HAP-1 (cell line): ENCODE measurements at places on chromosomes 12 and 14.

DNA sequence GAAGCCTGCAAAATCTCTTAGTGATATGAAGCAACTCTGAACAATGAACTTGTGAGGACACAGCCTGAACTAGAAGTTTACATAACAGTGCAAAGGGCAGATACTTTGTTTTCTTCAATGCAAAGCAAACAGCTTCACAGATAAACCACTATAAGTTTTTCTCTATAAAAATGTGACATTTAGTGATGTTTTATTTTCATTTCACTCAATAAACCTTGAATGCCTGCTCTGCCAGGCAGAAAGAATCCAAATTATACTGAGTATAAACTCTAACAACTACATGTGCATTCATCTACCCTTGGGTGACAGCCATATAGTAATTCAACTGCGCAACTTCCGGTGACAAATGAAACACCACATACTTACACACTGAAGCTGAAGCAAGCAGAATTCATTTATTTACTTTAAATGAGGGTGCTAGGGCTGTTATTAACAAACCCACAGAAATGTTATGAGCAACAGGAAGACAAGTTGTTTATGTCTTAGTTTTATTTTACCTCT is 10.3 kb downstream of the DCP1B start:
- no peak for DNase-seq

DNA sequence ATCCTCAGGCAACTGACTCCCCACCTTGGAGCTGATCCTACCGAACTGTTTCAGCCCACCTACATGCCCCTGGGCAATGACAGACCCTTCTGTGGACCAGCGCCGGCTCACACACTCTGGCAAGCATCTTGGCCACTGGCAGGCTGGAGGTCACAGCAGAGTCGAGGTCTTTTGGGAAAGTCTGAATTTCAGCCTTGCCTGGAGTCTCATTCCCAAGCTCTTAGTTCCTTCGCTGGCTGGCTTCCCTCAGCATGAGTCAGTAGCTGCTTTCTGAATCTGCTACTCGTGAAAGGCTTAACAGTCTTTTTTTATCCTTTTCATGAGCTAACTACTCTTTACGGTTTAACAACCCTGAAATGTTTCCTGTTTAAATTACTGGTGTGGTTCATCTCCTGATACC is 44.5 kb downstream of the ASCL4 start:
- no peak for DNase-seq

DNA sequence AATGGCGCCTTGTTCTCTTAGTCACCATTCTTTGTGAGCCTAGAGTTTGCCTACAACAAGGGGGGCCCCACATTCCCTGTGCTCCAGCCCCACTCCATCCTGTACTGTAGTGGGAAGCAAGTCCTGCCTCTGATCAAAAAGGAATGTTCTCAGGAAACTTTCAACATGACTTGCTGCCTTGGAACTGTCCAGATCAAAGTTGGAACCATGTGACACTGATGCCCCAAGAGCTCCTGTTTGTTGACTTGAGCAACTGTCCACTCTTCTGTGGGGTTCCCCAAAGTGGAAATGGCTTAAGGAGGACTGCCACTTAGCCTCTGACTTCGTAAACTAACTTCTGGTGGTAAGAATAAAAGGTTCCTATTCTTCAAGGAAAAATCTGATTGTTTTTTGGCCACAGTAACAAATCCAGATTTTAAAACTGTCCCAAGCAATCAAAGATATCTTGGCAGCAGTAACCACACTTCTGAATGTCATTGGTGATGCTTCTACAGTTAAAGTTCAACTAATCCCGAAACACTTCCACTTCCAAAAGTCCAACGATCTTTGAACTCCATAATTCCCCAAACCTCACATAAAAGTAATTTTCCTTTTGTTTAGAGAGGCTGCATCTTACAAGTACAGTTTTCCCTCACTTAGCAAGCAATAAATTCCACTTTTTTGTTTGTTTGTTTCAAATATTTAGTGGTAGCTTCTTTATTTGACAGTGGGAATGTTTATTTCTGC is 67.2 kb downstream of the PAH start:
- DNase-seq, result no peak

GRCh38 chr12:88549929-88550328 is 30.3 kb downstream of the KITLG start:
- DNase-seq, result no peak

- DNase-seq, result no peak
Measured at GRCh38 chr12:42660117-42660516, 70.6 kb upstream of the PRICKLE1 start.

GRCh38 chr12:25200703-25201102 is 5.7 kb downstream of the ETFRF1 start:
- no peak for DNase-seq

DNA sequence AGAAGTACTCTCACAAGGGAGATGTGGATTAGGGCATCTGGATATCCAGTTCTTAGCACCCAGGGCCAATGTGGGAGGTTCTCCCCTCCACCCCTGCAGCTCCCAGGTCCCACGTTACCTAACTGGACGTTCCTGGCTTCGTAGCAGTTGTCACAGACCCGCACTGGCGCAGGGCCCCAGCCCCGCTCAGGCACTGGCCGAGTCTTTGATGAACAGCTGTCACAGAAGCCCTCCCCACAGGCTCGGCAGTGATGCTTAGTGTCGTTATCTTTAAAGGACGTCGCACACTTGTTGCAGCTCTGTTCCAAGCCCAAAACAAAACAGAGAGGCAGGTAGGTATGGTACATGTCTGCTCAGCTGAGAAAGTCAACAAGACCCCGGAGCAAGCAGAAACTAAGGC is 48.4 kb downstream of the DCAF4 start:
- no peak for DNase-seq

- no peak for DNase-seq
Measured at GRCh38 chr12:108116699-108117098, 12.4 kb upstream of the WSCD2 start.

DNA sequence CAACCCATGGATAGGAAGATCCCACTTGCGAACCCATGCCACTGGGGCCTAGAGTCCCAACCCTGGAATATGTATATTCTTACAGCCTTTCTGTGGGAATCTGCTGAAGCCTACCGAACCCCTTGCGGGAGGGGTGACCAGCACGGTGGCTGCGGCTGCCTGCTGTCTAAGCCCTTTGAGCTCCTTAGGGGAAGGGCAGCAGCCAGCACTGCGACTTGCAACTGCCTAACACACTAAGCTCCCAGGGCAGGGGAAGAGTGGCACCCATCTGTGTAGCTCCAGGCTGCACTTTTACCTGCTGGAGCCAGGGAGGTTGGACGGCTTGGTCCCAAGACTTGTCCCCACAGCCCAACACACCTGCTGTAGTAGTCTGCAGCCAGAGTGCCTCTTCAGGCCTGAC is 1968.7 kb upstream of the FLRT2 start:
- DNase-seq, result no peak

DNA sequence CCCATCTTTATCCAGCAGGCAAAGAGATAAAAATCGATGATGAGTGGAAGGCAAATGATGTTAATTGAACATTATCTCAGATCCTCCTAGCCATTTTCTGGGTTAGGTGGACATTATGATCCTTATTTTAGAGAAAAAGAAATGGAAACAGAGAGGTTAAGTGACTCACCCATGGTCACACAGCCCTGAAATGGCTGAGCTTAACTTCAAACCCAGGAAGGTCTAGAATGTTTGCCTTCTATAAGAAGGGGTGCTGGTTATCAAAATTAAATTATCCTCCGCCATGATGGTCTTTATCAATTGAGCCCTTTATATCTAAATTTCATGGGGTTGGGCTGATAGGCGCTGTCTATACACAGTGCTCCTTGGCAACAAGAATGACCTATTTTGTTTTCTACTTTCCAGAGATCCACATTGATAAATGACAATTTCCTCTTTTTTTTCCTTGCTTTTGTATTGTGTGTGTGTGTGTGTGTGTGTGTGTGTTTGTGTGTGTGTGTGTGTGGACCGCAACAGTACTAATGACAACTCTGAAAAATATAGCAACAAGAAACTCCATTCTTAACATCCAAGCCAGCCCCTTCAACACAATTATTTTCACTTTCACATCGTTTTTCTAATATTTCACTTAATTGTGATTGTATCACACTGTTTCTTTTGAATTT is 571.9 kb downstream of the VRK1 start:
- DNase-seq, result no peak

GRCh38 chr12:61667676-61668075 is 592.5 kb upstream of the USP15 start:
- no peak for DNase-seq

DNA sequence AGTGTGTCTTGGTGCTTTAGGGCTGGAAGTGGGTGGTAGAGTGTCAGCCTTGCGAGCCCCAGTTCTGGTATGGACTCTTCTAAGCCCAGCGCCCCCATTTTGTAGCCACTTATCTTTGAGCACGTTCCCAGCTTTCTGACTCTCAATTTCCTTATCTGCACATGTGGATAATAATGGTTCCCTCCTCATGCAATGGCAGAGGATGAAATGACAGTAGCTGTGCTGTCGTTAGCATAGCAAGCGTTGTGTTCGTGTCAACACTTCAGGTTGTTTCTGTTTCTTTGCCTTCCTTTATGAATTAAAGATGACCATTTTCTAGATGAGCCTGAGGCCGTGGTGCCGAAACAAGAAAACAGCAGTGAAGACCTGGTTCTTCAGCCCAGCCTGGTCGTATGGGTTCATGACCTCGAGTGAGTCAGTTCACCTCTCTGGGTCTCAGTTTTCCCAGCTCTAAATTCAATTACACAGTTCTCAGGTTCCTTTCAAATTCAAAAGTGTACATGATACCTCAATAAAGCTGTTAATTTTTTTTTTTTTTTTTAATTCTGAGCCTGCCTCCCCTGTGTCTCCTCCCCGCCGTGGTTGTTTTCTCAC is 233.0 kb downstream of the SLC41A2 start:
- no peak for DNase-seq

GRCh38 chr12:11805043-11805442 is 155.6 kb downstream of the ETV6 start:
- no peak for DNase-seq

GRCh38 chr14:104440297-104440956 is 139.1 kb upstream of the C14orf180 start:
- DNase-seq, result no peak

DNA sequence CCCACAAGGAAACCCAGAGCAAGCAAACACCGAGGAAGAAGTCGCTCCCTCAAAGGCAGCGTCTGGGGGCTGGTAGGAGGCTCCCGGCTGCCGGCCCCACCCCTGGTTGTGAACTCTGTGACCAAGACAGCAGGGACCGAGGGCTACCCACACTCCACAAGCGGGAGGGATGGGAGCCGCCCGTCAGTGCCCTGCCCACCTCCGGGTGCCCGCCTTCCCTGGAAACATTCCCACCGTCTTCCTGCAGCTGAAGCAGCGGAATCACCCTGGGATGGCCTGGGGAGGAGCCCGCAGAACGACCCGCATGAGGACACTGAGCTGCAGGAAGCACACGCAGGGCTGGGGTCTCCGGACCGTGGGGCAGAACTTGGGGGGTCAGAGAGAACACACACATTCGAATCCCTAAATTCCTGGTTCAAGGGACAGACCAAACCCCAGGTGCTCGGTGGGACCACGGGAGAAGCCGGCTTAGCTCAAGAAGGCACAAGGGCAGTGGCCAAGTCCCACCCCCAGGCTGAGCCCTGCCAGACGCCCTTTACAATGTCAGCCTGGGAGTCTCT is 33.5 kb upstream of the C14orf180 start:
- no peak for DNase-seq

GRCh38 chr12:130590685-130591084 is 125.4 kb downstream of the RIMBP2 start:
- DNase-seq, result no peak

DNA sequence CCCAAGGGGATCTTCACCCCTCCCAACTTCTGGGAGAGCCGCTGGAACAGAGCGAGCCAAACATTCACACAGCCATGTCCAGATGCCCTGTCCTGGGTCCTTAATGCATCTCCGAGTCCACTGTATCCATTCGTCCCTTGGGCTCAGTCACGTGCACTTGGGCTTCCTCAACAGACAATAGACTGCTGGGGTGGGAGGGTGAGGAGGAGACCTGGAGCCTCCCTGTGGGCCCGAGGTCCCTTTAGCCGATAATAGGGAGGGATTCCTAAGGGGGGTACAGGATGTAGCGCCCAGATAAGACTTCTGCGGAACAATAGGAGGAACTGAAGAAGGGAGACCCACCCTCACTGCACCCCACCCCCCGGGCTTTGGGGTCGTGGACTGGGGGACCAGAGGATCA is 6.7 kb downstream of the ARHGEF25 start:
- DNase-seq, result no peak

GRCh38 chr12:84537666-84538065 is 374.9 kb downstream of the SLC6A15 start:
- no peak for DNase-seq

- peak; percentile 33 for DNase-seq
Measured at GRCh38 chr12:2960390-2960956, 1.3 kb downstream of the TEAD4 start.

DNA sequence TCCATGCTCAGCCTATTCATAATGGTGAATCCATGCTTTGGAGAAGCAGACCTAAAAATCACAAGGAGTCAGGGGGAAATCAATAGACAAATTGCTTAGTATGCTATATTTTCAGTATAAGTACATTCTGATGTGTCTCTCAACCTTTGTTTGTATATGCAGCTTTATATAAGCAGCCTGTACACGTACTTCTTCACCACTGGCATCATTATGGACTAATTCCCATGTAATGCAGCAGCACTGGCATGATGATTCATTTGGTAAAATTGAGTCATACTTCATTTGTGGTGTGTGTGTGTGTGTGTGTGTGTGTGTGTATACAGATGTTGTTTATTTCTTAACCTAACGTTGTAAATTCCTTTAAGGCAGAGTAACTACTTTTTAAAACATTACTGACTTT is 10.9 kb downstream of the DCP1B start:
- DNase-seq, result no peak

DNA sequence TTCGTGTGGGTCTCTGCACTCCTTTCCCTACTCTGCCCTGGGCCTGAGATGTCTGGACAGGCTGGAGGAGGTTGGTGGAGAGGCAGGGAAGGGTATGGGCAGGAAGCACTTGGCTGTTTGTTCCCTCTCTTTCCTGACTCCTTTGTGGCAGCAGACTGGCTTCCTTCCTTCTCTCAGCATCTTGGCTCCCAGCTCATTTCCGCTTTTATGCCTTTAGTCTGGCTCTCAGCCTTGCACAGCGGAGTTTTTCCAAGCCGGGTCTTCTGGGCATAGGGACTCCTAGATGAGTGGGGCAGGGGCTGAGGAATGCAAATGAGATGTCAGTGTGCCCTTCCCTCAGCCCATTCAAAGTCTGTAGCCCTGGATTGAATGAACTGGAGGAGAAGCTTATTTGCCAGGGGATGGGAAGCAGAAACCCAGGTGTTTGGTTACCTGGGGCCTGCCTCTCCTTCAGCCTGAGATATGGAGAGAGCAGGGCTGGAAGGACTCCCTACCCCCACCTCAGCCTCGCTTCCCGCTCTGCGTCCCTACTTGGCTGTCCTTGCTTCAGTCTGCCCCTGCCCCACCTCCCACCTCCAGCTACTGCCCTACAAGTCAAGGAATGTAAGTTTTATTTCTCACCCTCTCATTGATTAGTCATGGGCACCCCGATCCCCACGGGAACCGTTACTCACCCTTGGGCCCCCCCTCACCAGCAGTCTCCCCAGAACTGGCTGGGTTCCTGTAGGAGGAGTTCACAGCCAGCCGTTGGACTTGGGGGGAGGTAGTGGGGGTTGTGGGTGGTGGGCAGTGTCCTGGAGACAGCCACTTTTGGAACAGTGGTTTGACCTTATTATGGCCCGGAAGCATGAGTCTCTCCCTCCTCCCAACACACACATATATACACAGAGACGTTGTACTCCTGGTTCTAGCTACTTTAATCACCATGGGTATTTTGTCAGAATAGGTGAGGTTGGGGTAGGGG is 9.3 kb upstream of the ITGA5 start:
- DNase-seq, result no peak

- DNase-seq, result no peak
Measured at GRCh38 chr12:74626397-74626796, 88.8 kb downstream of the ATXN7L3B start.
